Activated CD8-positive, alpha-beta memory T cell treated with anti-CD3 and anti-CD28 coated beads for 24 hours (primary cell): ENCODE measurements at places on chromosomes 12 and 14.

DNA sequence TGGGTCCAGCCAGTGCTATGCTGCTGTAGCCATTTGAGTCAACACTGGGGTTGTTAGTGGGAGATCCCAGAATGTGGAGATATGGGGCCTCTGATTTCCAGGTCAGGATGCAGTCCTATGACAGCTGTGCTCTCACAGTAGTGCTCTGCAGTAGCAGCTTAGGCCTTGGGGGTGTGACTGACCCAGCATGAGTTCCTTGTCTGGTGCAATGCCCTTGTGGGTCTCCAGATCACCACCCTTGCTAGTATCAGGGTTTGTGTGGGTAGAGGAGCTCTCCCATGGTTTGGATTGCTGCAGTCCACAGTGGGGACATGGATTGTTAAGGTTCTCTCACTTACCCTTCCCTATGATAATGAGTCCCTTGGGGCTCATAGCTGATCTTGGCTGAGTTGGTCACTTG is 113.7 kb downstream of the RAD51B start:
- DNase-seq, result no peak

DNA sequence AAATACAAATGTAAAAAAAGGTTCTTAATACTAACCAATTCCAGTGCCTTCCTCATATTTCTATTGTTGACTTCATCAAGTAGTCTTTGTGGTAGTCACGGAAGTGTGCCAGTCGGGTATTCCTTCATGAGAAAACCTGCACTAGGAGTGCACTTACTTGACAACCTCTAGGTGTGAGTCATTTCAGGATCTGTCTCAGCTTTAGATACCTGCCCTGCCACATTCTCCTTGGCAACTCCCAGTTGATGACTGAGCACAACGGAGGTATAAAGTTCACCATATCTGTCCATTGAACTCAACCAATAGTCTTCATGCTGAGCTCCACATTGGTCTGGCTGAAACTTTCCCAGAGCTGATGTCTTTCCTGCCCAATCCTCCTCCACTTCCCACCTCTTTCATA is 215.7 kb downstream of the SYT10 start:
- no peak for DNase-seq

DNA sequence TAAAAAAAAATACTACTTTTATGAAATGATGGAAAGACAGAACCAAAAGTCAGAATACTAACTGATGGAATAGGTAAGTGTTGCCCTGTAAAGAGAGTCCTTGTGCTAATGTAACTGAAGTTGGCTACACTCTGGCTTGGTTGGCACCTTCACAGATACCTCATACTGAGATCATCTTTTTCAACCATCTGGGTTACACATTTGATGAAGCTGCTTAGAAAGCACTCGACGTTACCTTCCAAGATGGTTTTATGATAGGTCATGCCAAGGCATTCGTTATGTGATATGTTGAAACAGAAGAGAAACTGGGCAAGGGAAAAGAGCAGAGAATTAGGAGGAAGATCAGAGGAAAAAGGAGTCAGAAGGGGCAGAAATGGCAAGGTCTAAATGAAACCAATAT is 203.8 kb downstream of the ADAMTS20 start:
- DNase-seq, result no peak

DNA sequence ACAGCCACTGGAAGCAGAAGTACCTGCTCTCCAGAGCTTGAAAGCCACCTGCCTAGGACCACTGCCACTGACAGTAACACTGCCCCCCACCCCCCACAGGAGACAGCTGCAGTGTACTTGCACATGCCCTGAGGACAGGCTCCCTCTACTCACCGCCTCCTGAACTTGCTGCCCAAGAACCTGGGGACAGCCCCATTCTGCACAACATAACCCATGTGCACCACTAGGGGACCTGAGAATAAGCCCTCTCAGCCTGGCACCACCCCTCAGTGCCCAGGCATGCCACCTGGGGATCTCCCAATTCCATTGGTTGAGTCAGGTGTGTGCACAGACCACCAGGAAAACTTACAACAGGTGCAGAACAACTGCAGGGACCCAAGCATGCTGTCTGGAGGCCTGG is 67.1 kb upstream of the KIF21A start:
- DNase-seq, result no peak

GRCh38 chr12:26867080-26867479 is 34.1 kb upstream of the ITPR2 start:
- no peak for DNase-seq

DNA sequence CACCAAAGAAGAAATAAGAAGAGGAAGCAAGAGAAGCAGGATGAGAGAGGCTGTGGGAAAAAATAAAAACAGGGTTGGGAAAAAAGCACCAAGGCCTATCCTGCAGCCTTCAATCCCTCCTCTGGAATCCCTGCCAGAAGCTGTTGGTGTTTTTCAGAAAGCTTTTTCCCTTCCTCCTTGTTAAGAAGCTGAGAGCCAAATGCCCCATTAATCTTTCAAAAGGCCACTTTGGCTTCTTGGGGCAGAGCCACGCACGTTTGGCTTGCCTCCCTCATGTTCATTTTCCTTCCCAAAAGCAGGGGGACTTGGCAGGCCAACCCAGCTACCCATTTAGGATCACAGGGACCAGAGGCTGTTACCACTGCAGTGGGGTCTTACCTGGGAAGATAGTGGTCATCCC is 365.3 kb downstream of the NUAK1 start:
- no peak for DNase-seq

GRCh38 chr14:23115039-23115731 is 3.9 kb downstream of the CEBPE start:
- no peak for DNase-seq

DNA sequence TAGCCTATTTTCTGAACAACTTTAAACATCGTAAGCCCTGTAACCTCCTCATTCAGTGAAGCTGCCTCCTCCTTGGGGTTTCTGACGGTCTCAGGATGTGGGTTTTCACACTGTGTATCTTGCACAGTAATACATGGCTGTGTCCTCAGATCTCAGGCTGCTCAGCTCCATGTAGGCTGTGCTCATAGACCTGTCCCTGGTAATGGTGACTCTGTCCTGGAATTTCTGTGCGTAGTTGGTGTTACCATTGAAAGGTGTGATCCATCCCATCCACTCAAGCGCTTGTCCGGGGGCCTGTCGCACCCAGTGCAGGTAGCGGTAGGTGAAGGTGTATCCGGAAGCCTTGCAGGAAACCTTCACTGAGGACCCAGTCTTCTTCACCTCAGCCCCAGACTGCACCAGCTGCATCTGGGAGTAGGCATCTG is 980.5 kb downstream of the TMEM121 start:
- peak; percentile 74 for DNase-seq

- DNase-seq, result no peak
Observed at GRCh38 chr14:56482310-56482911, 97.2 kb upstream of the TMEM260 start.

GRCh38 chr14:79596551-79596950 is 614.8 kb downstream of the DIO2 start:
- DNase-seq, result no peak

DNA sequence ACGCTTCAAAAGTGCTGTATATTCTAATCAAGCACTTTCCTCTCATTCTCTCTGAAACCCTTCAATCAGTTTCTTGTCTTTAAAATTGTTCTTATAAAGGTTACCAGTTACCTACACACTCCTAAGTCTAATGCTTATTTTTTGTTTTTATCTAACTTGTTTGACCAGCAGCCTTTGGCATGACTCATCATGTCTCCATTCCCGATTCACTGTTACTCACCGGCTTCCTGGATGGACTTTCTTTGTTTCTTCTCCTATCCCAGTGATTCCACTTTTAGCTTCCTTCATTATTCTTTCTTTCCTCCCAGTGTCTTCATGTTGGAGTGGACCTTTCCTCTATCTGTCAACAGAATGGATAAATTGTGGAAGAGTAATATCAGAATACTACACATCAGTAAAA is 368.6 kb upstream of the CCDC196 start:
- DNase-seq, result no peak

GRCh38 chr14:49424436-49425331 is 161.5 kb downstream of the RPS29 start:
- no peak for DNase-seq

- DNase-seq, result no peak
Observed at GRCh38 chr12:102427543-102427941, 52.8 kb downstream of the IGF1 start.

DNA sequence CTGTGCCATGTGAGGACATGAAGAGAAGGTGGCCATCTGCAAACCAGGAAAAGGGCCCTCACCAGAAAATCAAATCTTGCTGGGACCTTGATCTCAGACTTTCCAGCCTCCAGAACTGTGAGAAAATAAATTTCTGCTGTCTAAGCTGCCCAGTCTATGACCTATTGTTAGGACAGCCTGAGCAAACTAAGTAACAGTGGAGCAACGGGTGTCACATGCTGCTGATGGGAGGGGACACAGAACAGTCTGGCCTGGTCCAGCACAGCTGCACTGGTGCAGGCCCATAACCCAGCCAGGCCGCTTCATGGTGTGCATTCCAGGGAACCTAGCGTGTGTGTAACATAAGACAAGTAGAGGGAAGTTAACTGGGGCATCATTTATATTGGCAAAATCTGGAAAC is 42.1 kb downstream of the GRIP1 start:
- DNase-seq, result no peak

DNA sequence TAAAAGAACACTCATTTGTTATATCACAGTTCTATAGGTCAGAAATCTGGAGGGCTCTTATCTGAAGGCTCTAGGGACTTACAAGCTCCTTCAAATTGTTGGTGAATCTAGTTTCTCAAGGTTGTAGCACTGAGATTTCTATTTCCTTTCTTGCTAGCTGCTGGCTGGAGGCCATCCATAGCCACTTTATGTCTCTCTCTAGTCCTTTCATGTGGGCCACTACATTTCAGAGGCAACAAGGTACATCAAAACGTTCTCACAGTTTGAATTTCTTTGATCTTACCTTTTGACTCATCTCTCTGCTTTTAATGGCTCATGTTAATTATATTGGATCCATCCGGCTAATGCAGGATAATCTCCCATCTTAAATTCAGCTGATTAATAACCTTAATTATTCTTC is 286.8 kb downstream of the DIO2 start:
- DNase-seq, result no peak

GRCh38 chr14:71933001-71933587 is 865 bp downstream of the RGS6 start:
- peak; percentile 59 for DNase-seq

GRCh38 chr14:34021096-34021495 is 70.2 kb upstream of the EGLN3 start:
- no peak for DNase-seq

- DNase-seq, result no peak
Observed at GRCh38 chr14:64841121-64841651, 38.5 kb downstream of the SPTB start.

- DNase-seq, result no peak
Observed at GRCh38 chr12:18424857-18425256, 163.5 kb downstream of the PIK3C2G start.

DNA sequence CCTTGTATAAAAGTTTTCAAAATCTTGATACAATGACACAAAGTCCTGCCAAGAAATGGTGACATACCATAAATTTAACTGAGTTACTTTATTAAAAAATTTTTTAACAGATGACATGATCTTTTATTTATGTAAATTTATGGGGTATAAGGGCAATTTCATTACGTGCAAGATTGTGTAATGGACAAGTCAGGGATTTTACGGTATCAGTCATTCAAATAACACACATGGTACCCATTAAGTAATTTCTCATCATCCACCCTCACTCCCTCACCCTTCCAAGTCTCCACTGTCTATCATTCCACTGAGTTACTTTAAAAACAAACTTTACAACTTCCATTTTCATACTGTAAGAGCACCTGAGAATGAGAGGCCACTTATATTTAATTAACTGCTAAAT is 37.4 kb downstream of the SPTLC2 start:
- no peak for DNase-seq

DNA sequence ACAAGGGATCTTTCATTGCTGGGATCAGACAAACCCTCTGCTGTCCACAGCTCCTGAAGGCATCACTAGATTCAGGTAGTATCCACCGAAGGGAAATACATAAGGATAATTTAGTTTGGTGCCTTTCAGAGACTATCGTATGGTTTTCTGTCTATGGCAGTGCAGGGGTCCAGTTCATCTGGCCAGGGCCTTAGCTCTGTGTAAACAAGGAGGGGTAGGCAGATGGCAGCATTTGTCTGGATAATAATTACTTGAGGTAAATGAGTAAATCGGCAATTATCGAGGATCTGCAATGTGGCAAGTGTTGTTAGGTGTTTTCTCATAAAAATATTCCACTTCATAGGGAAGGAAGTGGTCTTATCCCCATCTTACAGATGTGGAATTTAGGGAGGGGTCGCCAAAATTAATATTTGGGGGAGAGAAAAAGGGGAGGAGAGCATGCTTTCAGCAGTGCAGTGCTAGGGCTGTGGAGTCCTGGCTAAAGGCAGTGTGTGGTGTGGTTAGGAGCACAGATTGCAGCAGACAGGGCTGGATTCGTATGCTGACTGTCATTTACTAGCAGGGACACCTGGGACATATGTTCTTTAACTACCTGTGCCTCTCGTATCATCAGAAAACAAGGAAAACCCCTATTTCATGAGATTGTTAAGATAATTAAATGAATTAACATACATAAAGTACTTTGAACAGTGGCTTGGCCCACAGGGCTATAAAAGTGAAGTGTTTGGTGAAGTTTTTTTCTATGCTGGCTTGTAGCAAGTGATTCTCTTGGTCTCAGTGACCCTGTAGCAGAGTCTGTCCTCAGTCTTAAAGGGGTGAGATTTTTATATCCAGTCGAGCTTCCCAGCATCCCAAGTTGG is 27.1 kb downstream of the RASSF8 start:
- no peak for DNase-seq

DNA sequence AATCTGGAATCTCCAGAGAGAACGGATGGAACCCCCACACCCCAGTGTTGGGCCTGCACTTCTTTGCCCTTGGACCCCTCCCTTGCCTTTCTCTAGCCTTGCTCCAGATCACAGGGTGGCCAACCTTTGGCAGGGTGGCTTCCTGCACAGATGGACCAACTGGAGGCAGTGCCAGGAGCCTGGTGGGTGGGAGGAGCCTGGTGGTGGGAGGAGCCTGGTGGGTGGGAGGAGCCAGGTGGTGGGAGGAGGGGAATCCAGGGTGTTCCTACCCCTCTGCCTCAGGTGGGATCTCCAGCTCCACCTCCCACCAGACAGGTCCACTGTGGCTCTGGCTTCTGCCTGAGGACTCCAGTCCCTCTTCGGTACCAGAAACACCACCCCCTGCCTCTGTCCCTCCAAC is 15.0 kb upstream of the ORAI1 start:
- DNase-seq, result no peak

GRCh38 chr14:99564256-99564925 is 39.6 kb downstream of the CCDC85C start:
- no peak for DNase-seq

GRCh38 chr12:14256555-14257169 is 108.8 kb upstream of the ATF7IP start:
- DNase-seq, result peak; percentile 78

DNA sequence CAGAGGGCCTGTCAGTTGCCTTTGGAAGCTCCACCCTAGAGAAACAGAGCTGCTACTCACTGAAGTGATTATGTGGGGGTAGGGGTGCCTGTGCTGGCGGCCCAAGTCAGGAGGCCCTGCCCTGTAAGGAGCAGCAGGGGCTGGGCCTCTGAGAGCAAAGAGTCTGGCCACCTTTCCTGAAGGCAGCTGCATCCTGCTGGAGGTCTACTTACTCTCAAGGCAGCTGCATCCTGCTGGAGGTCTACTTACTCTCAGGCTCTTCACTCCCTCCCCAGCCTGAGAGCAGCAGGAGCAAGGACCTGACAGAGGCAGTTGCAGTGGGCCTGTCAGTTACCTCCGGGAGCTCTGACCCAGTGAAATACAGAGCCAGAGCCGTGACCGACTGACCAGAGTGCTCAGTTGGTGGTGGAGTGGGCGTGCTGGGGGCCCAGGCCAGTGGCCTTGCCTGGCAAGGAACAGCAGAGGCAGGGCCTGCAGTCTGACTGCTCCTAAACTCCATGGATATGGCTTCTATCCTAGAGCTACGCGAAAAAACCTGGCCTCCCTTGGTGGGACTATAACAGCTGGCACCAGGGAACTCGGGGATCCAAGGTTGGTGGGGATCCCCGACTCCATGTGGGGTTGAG is 32.3 kb downstream of the RAD51B start:
- DNase-seq, result no peak
